ENCODE measurements at places on chromosomes 6 and 20. TPM values are rescaled to one million over a fixed set of nuclear protein-coding genes. Genes with fewer than 3 reads are reported as not detected.
A peak's percentile ranks its signal among the peaks of the same experiment; 100 is the strongest.

SLC17A9 gene
- 8.1 TPM for total RNA-seq

C20orf202 gene
- not detected for total RNA-seq

LY6G5C gene
- total RNA-seq, result 2.5 TPM

TBC1D32 gene
- 7.5 TPM for total RNA-seq

DNA sequence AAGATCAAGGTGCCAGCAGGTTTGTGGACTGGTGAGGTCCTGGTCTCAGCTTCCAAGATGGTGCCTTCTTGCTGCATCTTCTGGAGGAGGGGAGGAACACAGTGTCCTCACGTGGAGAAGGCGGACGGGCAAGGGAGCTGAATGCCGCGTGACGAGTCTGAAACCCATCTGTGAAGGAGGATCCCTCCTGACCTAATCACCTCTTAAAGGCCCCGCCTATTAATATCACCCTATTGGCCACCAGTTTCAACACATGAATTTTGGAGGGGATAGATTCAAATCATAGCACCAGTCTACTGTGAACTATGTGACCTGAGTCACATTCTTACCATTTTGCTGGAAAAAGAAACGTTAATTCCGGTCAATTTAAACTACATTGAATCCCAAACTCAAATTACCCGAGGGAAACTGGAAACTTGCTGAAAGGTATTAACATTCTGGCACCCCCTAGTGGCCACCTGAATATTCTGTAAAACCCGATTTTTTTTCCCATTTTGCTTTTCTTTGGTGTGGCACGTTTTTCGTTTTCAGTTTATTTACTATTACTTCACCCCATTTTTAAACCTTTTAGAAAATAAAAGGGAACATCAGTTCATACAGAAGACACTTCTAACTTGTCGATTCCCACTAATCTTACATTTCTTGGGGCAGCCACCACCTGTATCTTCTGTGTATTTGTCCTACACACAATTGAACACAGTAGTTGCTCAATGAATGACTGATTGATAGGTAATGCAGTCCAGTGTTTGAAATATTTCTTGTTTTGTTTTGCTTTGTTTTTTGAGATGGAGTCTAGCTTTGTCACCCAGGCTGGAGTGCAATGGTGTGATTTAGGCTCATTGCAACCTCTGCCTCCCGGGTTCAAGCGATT, 17.9 kb upstream of the CCDC170 start:
- DNase-seq, result peak; percentile 68

DNA sequence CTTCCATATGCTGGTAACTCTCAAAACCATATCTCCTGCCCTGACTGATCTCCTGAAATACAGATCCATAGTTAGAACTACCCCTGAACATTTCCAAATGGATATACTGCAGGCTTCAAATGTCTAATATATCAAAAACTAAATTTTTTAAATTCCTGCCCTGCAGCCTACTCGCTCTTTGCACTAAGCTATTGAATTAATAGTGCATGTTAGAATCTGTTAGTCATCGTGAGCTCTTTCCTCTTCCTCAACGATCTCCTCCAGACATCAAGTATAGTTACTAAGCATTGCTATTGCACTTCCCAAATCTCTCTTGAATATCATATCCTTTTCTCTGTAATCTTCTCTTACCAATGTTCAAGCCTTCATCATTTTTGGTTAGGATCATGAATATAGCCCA, 26.0 kb upstream of the RSPO3 start:
- DNase-seq, result no peak

DNA sequence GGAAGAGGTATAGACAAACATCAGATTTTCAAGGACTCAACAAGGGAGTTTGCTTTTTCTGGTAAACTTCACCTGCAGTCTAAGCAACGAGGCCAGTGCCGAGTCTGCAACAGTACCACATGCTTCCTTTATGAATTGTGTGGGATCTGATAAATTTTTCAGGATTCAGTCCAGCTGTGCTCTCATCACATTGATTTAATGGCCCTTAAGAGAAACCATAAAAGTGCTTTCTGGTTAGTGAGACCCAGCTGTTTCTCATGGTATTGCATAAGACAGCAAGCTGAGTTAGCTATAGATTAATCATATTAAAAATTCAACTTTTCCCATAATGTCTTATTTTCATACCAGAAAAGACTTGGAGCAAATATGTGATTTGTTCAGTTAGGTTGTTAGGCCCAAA, 291.4 kb downstream of the CENPW start:
- no peak for DNase-seq

DNA sequence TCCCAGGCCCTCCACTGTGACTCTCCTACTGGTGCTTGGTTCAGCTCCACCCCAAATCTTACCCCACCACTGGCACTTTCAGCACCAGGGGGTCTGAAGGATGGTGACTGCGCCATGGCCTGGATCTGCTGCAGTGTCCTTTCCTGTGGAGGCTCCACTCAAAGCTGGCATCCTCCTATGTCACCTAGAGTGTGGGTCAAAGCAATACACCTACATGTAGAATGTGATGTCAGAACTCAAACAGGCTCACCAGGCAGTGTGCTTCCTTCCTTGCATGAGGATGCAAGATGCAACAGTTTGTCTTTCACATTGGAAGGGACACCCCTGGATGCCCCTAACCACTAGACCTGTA, 32.8 kb upstream of the MICB start:
- no peak for DNase-seq

- DNase-seq, result no peak
Measured at GRCh38 chr6:53598265-53598907, 53.5 kb upstream of the GCLC start.

DNA sequence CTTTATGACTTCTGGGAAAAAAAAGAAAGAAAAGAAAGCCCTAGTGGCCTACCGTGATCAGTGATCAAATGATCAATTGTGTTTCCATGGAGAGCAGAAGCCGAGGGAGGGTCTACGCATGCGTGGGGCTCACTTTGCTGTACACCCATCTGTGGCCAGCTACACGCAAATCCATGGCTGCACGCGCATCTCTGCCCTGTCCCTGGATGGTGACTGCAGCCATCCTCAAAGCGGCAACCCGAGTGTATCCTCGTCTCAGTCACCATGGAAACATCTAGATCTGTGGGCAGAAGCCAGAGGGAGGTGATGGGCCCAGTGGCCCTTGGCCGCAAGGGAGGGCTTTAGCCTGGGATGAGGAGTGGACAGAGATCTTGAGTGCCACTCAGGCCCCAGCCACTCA, 785 bp upstream of the ULBP3 start:
- DNase-seq, result no peak

DNA sequence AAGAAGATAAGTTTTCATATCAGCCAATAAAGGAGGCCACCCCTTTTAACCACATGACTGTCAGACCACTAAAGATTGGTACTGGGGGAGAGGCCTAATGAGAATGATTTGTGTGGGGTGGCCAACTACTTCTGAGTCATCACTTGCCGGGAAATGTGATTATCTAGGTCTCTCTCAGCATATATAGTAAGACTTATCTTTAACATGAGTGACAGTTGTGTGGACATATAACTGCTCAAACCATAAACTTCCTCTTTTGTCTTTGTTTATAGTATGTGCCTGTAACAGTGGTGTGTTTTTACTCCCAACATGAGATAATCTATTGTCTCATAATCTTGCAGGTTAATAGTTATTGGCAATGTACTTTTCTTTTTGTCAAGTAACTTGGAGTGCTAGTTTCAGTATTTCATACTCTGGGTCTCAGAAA, 312.4 kb downstream of the CDKAL1 start:
- DNase-seq, result peak; percentile 2

DNA sequence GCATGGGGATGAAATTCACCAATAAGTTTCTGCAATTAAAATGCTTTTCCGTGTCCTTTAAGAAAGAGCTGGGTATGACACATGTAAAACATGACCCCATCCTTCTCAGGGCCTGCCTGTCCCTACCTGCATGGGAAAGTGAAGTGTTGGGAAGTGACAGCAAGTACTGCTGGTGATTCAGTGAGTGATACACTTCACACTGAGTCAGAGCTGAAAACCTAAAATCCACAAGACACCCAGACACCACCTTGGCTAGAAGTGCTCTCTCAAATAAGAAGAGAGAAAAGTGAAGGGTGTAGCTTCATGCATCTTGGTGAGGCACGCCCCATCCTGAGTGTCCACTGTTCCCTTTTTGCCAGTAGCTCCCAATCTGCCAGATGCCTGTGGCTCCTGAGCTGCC, 3.3 kb downstream of the RAB22A start:
- DNase-seq, result no peak

GRCh38 chr20:20562507-20562906, 149.9 kb downstream of the RALGAPA2 start:
- DNase-seq, result no peak

DNA sequence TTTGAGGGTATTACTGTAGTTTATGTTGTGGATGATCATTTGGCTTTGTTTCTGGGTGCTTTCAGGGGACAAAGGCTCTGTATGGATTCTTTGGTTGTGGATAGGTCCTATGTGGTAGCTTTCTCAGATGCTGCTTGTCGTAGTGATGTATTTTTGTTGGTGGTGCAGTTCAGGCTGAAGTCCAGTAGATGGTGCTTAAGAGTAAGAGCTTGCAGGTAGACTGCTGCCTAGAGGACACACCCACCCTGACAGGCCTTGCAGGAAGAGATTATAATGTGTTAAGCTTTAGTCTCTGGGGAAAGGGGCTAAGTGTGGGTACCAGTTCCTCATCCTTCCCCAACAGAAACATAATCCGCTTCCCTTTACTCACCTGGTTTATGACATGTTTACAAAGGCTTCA, 62.6 kb upstream of the ADGRB3 start:
- DNase-seq, result peak; percentile 60

DNA sequence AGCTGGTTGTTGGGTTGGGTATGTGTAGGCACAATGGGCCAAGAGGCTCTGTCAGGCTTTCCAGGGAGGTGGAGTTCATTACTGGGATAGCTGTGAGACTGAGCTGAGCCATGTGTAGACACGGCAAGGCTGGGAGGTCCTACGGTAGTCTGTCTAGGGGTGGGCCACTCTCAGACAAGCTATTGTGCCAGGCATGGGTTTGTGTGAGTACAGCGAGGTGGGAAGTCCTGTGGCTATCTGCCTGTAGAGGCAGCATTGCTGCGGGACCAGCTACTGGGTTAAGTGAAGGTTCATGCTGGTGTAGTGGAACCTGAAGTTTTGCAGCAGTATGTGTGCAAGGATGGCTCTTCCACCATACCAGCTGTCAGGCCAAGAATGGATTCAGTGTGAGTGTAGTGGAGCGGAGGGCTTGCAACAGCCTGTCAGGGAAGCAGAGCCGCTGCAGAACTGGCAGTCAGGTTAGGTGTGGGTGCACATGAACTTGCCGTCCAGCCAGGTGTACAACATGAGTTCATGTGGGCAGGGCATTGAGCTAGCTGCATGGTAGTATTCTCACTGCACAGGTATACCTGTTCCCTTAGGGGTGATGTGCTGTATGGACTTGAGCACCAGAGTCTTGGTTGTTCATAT, 78.0 kb upstream of the CENPW start:
- DNase-seq, result no peak

DNA sequence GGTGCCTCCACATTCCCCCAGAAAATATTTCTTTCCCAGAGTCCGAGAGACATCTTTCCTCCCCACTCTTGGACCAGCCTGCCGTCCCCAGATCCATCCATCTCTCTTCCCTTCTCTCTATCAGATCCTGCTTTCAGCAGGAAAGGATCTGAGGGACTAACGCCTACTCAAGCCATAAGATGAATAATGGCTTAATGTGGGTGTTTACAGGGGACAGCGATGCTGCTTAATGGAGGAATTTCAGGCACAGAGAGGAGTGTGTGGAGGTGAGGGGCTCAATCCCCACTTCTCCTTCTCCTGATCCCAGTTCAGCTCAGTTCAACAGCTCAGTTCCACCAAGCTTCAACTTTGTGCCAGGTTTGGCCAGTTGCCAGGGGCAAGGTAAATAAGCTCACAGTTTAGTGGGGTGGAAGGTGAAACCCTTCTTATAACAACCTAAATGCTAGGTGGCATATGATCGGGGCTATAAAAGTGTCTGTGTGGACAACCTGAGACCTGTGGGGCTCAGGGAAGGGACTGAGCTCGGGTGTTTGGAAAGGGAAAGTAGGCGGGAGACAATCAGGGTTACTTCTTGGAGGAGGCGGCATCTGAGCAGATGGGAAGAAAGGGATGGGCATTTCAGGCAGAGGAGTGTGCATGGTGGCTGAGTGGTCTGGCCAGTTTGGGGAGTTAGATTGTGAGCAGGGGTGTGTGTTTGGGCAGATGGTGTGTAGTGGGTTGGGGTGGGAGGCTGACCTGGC, 55.8 kb downstream of the CDH22 start:
- no peak for DNase-seq

GRCh38 chr20:6566821-6567220, 200.7 kb upstream of the BMP2 start:
- DNase-seq, result no peak

- no peak for DNase-seq
Measured at GRCh38 chr6:15109338-15110090, 136.4 kb upstream of the JARID2 start.

GRCh38 chr6:143507358-143508145, 4.0 kb downstream of the FUCA2 start:
- peak; percentile 32 for DNase-seq

- DNase-seq, result no peak
Measured at GRCh38 chr6:113049190-113049589, 702.1 kb downstream of the RFPL4B start.

GRCh38 chr6:136918706-136919105, 3.4 kb upstream of the SLC35D3 start:
- DNase-seq, result no peak

DNA sequence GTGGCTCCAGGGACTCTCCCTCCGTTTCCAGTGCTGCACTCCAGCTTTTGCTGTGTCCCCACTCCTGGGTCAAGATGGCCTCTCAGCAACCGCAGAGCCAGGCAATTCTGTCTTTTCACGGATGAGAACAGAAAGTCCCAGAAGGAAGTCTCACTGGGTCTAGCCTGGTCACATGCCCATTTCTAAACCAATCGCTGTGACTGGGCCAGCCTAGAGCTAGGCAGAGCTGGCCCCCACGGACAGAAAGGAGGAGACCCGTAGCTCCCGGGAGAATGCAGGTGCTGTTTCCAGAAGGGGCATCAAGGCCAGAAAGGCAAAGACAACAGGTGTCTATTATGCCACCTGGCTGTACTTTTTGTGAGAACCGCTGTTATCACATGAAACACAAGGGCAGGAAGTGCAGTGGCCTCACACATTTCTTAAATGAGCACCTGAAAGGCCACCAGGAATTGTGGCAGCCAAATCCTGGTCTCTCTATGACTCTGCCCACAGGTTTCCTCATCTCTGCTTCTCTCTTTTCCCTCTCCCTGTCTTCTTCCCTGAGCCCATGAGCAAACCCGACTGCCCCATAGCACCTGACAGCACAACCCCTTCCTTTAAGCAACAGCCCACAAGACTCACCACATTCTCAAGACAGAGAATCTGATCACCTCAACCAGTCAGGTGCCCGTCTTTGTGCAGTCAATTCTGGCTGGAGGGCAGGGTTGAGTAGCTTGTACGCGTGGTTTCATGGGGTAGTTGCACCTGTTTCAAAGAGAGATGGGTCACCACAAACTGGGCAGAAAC, 37.1 kb upstream of the B4GALT5 start:
- peak; percentile 89 for DNase-seq

- no peak for DNase-seq
Measured at GRCh38 chr20:37447688-37448087, 73.4 kb upstream of the NNAT start.

DNA sequence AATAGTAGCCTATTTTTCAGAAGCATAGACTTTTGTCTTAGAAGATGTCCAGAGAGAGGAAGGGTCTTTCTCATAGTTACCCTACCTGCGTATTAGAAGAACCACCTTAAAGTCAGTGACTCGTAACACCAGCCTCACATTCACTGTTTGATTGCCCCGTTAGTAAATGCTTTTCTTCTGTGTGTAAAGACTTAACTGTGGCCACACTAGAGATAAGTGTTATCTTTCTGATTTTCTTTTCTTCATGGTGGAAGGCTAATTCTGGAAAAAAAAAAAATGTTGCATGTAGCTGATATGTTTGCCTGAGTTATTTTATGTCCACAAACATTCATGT, 83.9 kb downstream of the SAMD3 start:
- no peak for DNase-seq
